Stimulated activated CD4-positive, alpha-beta T cell treated with anti-CD3 and anti-CD28 coated beads, Interleukin-1b, Interleukin-23, amount 100 ng/mL, for 1 hour (primary cell): ENCODE measurements at places on chromosomes 6 and 20.

- no peak for DNase-seq
Observed at GRCh38 chr20:44198872-44199271, 11.7 kb downstream of the OSER1 start.

DNA sequence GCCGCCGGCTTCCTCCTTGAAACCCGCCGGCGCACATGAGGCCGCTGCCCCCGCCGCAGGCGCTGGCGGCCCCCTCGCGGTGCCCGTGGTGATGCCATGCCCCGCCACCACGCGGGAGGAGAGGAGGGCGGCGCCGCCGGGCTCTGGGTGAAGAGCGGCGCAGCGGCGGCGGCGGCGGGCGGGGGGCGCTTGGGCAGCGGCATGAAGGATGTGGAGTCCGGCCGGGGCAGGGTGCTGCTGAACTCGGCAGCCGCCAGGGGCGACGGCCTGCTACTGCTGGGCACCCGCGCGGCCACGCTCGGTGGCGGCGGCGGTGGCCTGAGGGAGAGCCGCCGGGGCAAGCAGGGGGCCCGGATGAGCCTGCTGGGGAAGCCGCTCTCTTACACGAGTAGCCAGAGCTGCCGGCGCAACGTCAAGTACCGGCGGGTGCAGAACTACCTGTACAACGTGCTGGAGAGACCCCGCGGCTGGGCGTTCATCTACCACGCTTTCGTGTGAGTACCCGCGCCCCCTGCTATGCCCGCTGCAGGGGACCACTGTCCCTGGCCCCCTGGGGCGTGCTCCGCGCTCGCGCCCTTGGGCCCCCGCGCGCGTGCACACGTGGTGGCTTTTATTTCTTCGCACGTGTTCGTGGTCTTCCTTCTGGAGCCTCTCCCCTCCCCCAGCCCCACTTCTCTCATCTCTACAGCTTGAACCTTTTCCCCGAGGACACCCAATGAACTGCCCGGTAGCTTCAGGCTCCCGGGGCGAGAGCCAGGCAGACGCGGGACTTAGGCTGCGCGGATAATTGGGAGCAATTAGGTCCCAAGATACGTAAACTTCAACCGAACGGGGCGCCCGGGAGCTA, 453 bp downstream of the KCNQ5 start:
- DNase-seq = peak; percentile 33

DNA sequence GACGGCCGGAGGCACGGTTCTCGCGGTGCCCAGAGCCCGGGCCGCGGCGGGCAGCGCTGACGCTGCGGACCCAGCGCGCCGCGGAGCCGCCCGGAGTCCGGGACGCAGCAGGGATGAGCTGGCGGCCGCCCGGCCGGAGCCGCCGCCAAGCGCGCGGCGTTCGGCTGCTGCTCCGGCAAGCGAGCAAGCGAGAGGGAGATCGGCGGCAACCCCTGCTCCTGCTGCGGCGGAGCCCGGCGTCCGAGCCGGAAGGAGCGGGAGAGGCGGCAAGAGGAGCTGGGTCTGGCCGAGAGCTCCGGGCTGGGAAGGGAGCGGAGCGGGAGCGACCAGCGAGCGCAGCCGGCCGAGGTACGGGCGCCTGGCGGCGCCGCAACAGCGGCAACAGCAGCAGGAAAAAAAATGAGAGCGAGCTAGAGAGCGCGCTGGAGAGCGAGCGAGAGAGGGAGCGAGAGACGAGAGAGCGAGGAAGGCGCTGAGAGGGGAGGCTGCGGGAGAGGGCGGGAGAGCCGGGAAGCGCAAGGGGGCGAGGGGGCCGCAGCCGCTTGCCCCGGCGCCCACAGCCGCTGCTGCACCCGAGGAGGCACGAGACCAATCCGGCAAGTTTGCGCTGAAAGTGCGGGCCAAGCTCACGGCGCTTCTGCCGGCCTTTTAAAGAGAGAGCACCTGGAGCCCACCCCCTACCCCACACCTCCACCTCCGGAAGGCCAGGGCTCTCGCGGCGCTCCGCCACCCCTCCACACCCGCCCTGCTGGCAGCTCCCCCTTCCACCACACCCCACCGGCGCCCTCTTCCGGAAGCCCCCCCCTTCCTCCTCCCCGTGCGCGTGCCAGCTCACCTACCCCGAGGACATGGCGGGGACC, 496 bp downstream of the GRM4 start:
- DNase-seq = no peak

GRCh38 chr20:63161176-63161651, 54.7 kb downstream of the YTHDF1 start:
- DNase-seq = no peak

DNA sequence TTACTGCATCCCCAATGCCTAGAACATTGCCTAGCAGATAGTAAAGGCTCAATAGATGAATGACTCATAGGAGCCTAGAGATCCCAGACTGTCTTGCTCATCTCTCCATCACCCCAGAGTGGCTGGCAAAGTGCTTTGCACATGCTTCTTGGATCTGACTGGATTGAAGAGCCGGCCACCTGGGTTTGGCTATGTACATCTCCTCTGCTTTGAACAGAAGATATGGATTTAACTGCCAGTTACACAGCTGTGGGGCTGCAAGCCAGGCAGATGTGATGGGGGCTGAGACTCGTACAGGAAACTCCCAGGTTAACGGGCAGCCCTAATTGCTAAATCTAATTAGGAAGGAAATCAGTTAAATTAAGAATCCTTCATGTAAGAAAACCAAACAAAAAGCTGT, 28.6 kb downstream of the MYLIP start:
- no peak for DNase-seq

GRCh38 chr6:107976155-107976783, 18.3 kb upstream of the SEC63 start:
- no peak for DNase-seq

DNA sequence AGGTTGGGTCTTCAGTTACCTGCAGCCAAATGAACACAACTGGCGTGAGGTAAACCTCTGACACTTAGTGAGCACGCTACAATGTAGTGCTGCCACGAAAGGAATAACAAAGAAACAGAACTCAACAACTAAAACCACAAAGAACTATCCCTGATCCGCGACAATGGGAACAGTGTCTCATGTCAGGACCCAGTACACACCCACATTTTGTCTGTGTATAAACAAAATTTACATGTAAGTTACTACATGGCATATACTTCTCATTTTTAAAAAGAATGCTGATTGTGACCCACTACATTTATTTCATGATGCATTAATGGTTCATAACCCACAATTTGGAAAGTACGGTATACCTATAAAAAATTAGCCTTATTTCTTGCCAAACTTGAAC, 14.1 kb downstream of the FKBP1A start:
- no peak for DNase-seq

- no peak for DNase-seq
Observed at GRCh38 chr6:137175157-137175867, 1.9 kb upstream of the IL22RA2 start.

DNA sequence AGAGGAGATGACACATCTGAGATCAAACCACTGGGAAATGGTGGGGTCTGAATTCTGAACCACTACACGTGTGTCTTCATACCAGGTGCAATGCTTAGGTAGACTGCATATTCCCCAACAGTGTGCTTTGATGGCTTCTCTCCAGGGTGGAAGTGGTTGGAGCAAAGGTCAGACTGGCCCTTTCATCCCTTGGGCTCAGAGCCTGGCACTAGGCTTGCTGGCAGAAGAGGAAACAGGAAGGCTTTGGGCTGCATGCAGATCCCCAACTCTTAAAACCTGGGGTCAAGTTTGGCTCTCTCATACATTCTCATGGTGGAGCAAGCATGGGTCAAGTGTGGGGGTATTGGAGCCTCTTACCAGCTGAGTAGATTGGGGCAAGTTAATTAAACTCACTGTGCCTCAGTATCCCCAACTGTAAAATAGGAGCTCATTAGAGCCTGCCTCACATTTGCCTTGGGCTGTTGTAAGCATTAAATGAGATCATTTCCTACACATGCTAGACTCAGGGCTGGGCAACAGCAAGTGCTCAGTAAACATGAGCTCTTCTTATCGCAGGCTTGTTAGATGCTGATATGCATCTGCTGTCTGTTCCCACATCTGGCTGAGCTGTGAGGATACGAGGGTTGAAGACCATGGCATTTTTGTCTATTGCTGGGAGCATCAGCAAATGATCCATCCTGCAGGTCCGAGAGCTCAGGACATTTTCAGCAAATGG, 51.6 kb upstream of the FAM83D start:
- DNase-seq = no peak

GRCh38 chr6:18510644-18511033, 123.5 kb downstream of the RNF144B start:
- no peak for DNase-seq

- DNase-seq = no peak
Observed at GRCh38 chr20:53570446-53571276, 23.0 kb downstream of the ZNF217 start.

DNA sequence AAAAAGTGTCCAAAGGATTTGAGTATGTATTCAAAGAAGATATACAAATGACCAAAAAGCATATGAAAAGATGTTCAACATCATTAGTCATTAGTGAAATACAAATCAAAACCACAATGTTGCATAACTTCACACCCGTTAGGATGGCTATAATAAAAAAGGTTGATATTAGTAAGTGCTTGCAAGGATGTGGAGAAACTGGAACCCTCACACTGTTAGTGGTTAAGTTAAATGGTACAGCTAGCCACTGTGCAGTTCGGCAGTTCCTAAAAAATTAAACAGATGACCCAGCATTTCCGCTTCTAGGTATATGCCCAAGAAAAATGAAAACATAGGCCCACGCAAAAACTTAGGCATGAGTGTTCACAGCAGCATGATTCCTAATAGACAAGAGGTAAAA, 38.6 kb downstream of the IBTK start:
- no peak for DNase-seq

DNA sequence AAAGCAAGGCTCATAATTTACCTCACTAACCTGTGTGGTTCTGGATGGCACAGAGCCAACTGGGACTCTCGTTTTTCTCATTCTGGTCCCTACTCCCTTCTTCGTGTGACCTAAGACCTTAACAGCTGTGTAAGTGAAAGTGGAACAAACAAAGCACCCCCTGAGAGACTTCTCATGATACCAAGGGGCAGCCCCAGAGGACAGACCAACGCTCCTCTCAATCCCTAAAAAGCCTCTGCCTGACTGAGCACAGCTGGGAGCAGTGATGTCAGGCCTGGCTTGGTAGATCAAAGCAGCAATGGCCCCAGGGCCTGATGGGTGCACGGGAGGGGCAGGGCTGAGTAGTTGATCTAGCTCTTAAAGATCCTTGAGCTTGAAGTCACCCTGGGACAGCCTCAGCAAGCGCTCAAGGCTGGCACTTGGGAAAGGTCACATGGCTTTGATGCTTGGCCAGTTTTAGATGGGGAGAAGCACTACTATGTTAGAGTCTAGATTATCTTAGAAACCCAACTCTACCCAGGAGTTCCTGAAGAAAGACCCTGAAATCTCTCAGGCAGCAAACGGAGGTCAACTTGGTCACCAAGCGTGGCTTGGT, 16.2 kb upstream of the TGM2 start:
- no peak for DNase-seq

- no peak for DNase-seq
Observed at GRCh38 chr6:47129129-47129528, 87.0 kb upstream of the ADGRF1 start.

DNA sequence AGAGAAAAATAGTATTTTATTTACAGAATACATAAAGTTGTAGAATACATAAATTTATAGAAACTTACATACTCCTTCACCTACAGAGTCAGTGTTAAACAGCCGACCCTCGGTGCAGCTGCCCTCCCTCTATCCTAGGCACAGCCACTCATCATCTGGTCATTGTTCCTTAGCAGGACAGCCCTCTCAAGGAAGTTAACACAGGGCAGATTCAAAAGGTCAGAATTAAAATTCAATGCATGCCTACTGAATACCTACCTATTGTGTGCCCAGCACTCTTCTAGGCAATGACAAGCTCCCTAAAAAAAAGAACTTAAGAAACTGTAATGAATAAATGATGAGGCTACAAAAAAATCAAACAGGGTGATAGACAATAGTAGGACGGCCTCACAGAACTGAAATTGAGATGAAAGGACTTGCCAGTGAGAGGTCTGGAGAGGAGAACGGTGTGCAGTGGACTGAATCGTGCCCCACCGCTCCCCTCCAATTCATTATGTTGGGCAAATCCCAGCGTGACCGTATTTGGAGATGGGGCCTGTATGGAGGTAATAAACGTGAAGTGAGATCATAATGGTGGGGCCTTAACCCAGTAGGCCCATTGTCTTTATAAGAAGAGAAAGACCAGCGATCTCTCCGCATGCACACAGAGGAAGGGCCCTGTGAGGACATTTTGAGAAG, 326.0 kb downstream of the PACRG start:
- DNase-seq = no peak
